Thymus (tissue), 14 donors: ENCODE measurements at places on chromosomes 12 and 14. TPM values are rescaled to one million over a fixed set of nuclear protein-coding genes. Genes with fewer than 3 reads are reported as not detected.

IAPP gene
- 0.14 TPM for total RNA-seq

- no peak for DNase-seq
These were observed 12.4 kb downstream of the TMEM120B start for GRCh38 chr12:121724925-121725324.

DNA sequence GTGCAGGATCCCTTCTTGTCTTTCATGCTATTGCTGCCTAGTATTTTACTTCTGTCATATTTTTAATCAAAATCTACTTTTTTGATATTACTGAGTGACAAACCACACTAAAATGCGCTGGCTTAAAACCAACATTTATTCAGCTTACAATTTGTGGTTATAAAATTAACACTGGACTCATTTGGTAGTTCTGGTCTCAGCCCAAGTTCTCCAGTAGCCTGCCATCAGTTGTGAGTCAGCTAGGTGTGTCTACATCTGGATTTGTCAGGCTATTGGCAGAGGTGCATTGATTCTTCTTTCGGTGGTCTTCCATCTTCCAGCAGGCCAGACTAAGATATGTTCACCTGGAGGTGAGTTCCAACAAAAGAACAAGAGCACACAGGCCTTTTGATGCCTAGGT, 765.1 kb upstream of the FBXO33 start:
- no peak for DNase-seq

GRCh38 chr14:104942586-104942985, 17.9 kb downstream of the PLD4 start:
- no peak for DNase-seq

DNA sequence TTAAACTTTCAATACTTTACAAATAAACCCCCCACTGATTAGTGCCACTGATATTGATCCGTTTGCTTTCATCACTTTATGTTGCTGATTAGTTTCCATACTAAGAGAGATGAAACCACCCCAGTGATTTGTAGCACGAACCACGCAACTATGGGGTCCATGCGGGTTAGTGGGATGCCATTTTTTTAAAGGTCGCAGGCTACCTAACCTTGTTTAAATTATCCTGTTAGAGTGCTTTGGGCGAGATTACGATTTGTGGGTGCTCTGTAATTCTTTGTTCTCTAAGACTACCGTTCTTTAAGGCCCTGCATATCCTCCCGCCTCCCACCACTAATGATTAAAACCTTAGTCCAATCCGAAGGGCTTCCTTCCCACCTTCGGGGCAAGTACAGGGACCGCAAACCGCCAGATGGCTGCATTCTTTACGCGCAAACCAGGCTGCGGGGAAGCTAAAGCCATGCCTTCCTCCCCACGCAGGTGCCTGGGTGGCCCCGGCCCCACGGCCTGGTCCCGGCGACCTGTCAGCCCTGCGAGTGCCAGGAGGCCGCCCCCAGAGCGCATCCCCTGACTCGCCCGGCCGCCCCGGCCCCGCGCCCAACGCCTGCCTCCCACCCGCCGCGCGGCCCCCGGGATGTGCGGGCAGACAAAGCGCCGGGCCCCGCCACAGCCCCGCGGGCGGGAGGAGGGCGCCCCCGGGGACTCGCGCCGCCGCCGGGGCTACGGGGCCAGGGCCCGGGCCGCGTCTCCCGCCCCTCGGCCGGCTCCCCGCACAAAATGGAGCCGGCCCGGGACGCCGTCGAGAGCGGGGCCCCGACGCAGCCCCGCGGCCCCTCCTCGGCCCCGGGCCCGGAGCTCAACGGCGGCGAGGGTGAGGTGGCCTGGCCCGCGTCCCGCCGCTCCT, 759 bp downstream of the NFYB start:
- DNase-seq = peak; percentile 33

DNA sequence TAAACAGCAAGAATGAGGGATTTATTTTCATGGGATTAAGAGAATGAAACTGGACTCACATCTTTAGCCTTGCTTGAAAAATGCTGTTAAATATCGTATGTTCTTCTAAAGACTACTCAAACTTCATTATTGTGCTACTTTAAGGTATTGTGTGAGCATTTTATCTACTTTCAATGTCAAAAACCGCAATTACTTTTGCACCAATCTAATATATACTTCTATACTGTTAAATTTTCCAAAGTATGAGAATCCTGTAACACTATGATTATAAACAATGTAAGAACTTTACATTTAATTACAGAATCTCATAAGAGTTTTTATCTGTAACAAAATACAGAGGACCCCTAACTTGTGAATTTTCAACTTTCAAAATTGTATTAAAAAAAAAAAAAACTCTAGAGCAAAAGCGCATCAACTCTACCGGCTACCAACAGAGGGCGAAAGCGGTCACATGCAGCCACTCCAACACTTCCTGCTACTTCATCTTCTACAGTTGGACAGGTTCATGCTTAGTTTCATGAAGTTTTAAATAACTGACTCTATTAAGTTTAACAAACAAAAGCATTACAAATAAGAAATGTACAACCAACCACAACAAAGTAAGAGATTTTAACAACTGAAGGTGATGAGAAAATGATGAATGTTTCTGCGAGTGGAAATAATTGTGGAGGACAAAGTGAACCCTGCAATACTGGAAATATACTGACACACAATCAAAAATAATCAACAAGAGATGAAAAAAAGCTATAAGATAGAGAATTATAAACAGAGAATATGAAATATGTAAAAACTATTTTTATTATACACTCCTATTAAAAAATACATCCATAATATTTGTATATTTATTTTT, 210.9 kb downstream of the MED13L start:
- peak; percentile 62 for DNase-seq
